ENCODE measurements at places on chromosomes 16 and 17.

- DNase-seq, result no peak
These were observed at the start of gene PLLP for GRCh38 chr16:57284209-57284951. PLLP (minus strand) TSS chr16:57284672; CDS start chr16:57284540, 132 bp downstream.

DNA sequence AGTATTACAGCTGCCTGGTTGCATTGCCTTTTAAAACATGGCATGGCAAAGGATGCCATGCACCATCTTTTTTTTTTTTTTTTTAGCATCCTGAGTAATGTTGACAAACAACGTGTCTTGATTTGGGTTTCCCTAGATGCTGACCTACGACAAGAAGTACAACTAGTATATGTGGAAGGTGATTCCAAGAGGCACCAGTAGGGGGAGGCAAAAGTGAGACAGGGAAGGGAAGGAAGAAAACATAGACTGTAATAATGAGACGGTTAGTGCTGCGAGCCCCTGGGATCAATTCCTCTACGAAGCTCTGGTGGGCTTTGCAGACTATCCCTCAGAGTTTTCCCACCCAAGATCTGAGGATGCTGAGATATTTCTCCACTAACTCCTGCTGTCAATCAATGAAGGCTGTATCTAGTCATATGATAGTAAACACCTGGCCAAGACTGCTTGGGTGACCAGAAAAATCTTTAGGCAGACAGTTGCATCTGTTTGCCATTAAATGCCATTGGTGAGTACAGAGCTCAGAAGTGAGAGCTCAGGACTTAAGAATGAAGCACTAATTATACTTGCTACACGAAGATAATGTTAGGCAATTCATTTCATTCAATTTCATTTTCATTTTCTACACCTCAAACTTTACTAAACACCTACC, 458.6 kb upstream of the GOT2 start:
- DNase-seq, result no peak

GRCh38 chr16:57807252-57807967, 5.1 kb upstream of the KIFC3 start:
- DNase-seq, result no peak

- DNase-seq, result peak; percentile 95
These were observed 753 bp upstream of the USP22 start for GRCh38 chr17:21043296-21044232.

DNA sequence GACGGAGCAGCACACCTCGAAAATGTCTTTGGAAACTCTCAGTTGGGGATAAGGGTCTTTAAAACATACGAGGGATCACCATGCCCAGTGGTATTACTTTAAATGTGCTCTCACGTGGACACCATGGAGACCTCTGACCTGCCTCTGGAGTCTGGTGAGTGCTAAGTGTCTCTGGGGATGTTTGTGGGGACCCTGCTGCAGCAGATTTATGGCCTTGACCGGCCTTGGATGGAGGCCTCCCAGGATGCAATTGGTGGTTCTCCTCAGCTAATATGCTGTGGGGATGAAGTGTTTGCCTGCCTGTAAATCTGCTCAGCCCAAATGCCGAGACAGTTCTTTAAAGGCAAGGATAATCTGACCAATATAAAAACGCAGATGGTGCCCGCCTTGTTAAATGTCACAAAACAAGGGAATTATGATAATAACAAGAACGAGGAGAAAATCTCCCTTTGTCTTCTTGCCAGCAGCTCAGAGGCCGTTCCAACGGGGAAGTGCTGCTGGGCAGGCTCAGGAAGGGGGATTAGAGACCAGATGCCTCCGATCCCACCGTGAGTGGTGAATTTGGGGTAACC, 154.4 kb downstream of the ABCC12 start:
- no peak for DNase-seq

- DNase-seq, result no peak
These were observed 34.4 kb downstream of the CDRT15L2 start for GRCh38 chr17:20613905-20614304.

DNA sequence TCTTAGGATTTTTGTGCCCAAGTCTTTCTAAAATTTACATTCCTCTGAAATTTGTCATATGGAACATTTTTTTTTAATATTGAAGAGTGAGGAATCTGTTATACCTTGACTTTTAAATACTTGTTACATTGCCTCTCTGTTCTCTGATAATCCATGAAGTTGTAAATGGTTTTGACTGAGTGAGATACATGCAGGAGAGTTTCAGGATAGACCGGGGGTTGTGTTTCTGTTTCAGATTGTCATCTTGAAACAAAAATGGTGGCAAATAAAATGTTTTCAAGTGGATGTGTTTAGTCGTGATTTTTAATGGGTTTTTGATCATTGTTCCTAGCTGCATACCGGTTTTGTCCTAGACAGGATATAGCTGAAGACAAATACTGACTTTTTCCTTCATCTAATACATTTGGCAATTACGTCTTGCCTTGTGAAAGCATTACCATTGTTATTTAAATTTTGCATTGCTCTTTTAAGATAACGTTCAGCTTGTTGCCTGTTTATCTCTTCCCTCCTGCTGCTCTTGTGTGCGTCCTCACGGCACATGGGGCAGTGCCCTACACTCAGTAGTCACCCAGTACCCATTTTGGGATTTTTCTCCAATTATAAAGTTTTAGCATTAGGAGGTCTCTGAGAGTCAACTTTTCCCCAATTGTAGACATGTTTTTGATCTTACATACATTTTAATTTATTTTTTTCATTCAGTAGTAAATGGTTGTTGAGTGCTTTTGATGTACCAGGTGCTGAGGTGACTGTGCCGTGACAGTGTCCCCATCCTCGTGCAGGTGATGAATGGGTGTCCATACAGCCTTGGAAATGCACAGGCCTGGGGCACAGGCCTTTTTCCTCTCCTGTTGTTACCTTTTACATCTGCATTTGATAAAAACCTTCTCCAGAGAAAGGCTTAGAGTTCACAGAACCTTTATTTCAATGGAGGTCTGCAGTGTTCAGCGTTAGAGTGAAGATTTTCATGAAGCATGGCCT, 169.9 kb downstream of the MSI2 start:
- DNase-seq, result no peak

DNA sequence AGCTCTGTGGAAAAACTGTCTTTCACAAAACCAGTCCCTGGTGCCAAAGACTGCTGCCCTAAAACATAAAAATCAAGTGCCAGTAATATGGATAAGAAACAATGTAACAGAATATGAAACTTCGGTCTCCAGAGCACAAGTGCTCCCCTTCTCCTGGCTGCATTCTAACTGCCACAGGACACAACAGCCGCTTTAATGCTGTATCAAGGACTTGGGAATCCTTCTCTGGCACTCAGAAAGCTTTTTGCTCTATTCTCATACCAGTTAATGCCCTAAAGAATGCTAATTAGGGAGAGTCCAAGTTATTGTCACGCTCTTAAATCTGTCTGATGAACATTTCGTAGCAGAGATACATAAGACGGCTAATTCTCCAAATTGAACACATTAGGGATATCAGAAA, 90.9 kb downstream of the PARN start:
- no peak for DNase-seq

DNA sequence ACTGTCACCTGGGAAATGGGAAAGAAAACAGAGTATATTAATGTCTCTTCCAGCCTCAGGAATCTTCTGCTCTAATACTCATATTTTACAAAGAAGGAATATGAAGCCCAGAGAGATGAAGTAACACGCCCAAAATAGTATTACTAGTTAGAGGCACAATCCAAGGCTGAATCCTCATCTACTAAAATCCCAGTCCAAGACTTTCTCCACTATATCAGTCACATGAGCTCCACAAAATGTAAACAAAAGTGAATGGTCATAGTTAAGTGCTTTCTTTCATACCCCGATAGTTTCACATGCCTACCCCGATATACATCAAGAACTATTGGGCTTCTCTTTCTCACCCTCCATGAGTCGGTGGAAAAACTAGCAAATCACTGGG, 965 bp downstream of the INTS2 start:
- no peak for DNase-seq

DNA sequence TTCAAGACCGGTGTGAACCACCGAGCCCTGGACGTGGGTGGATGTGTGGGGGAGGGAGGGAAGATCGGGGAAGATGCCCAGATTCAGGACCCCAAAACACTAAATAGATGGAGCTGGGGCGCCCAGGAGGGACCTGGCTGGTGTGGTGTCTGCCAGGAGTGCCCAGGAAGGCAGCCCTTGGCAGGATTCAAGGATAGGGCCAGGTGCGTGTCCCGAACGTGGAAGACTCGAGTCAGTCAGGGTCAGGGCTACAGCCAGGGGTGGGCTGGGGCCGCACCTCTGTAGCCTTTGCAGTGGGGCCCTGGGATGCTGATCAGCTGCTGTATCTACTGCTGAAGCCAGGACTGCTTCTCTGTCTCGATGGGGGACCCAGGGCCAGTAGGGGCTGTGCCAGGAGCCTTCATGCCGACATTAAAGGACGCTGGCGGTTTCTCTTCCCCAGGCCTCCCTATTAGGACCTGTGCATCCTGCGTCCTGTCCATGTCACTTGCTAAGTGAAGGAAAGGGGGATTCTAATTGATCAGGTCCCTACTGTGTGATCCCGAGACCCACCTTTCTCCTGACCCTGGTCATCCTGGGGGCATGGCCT, 13.1 kb downstream of the KDM8 start:
- DNase-seq, result no peak

DNA sequence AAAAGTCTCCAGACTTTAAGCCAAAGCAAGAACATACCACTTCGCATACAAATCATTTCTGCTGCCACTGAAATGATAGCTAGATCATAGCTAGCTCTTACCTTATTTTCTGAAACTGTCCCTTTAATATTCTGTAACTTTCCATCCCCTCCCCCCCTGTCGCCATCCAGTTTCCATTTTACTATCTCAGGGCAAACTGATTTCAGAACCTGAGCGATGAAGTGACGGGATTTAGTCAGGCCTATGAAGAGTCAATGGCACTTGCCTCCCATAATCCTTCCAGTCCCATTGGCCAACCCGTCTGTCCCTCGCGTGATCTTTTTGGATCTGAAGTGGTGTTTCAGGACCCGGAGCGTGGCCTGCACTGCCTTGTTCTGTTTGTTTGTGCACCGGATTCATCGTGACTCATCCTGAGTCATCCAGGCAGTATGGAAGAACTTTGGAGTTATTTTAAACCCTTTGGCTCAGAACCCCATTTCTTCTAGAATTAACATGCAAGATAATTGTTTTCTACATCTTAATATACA, 199.8 kb upstream of the CHMP6 start:
- no peak for DNase-seq

GRCh38 chr17:57288040-57288772, 31.9 kb downstream of the MSI2 start:
- no peak for DNase-seq

- DNase-seq, result no peak
These were observed 10.7 kb upstream of the MEAK7 start for GRCh38 chr16:84514874-84515835.

GRCh38 chr17:45395569-45396415, 36.9 kb downstream of the ARHGAP27 start:
- no peak for DNase-seq

- DNase-seq, result no peak
These were observed at the start of gene HS3ST3A1 for GRCh38 chr17:13601776-13602551. HS3ST3A1 (minus strand) TSS chr17:13601929; CDS start chr17:13601129, 800 bp downstream.

DNA sequence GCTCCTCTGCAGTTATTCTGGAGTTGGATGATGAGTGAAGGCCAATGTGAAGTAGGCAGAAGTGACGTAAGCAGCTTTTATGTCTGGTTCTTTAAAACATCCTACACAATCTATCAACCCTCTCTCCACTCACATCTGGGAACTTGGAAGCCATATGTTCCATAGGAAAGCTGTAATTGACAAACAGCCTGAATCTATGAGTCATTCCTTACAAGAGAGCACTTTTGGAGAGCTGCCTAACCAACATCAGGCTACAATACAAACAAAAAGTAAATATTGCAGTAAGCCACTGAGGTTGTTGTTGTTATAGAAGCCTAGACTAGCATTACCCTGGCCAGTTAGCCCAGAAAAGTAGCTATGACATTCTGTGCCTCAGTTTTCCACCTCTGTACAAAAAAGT, 5.9 kb downstream of the CCL7 start:
- DNase-seq, result no peak

DNA sequence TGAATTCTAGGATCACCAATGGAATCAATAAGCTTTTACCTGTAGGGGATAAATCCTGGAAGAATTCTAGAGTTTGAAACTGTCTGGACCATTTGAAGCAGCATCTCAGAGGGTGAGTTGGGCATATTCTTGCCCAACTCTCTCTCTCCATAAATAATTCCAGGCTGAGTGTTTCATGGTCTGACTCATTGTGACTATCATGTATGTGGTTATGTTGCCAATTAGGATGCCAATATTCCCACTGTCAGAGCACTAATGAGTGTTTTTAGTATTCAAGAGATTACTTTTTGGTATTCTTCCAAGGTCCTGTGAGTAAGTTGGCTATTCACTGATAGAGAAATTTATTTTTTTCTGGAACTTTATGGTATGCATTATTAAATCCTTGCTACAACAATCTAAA, 456.9 kb downstream of the TOX3 start:
- DNase-seq, result no peak

GRCh38 chr17:74235911-74236371, 22.6 kb downstream of the TTYH2 start:
- DNase-seq, result no peak

- DNase-seq, result no peak
These were observed 134.2 kb upstream of the CIBAR2 start for GRCh38 chr16:85246473-85246872.

- no peak for DNase-seq
These were observed 22.6 kb downstream of the ACSM1 start for GRCh38 chr16:20674684-20675487.

- no peak for DNase-seq
These were observed 166.9 kb downstream of the CDH13 start for GRCh38 chr16:82793528-82794245.

GRCh38 chr16:31082368-31083045, 6.2 kb downstream of the PRSS53 start:
- DNase-seq, result no peak

GRCh38 chr16:89945654-89946053, 2.9 kb upstream of the DEF8 start:
- DNase-seq, result no peak

GRCh38 chr16:82323171-82323570, 153.1 kb upstream of the MPHOSPH6 start:
- no peak for DNase-seq
